Stimulated activated naive CD8-positive, alpha-beta T cell treated with anti-CD3 and anti-CD28 coated beads, Interleukin-15, Interleukin-2, amounts not matched to agents 100 U/mL and 50 U/mL, for 24 hours (primary cell): ENCODE measurements at places on chromosomes 7 and 10.

GRCh38 chr7:90984692-90985091 is 279.5 kb upstream of the FZD1 start:
- DNase-seq = no peak

GRCh38 chr10:78684947-78685346 is 383.8 kb upstream of the ZMIZ1 start:
- no peak for DNase-seq

- no peak for DNase-seq
These were observed 181.3 kb downstream of the SDK1 start for GRCh38 chr7:3482147-3482921.

- no peak for DNase-seq
These were observed 80.6 kb downstream of the ARHGAP21 start for GRCh38 chr10:24642921-24643678.

DNA sequence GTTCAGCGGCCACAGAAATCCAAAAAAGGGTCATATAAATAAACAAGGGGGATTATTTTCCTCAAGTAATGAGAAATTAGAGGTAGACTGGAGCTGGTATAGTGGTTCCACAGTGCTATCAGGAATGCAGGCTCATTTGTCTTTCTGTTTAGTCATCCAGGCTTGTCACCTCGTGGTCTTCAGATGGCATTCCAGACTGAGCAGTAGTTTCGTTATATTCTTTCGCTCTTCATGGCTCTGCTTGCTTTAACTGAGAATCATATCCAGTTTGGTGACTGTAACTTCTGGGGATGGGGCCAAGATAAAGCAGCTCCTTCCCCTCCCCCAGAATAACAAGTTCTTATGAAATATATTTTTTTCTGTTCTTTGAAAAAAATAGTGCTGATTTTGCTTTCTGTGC is 9.5 kb downstream of the ANKIB1 start:
- DNase-seq = no peak
